ENCODE measurements at places on chromosomes 5 and 9.
A peak's percentile ranks its signal among the peaks of the same experiment; 100 is the strongest.

DNA sequence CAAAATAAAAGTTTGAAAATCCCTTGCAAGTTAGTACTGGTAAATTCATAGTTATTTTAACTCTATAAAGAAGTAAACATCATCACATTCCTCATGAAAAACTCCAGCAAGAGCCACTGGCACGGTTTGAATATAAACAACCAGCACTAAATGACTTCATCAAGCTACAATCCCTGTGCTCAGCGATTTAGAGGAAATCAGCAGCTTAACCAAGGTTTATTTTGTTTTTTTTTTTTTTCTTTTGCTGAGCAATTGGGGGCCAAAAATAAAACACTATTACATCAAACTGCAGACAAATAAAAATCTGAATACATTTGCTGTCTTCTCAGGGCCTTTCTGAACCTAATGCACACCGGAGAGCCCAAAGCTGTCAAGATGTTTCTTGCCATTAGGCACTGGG lies 106.2 kb upstream of the SLC24A2 start:
- DNase-seq, result no peak
- H3K27ac ChIP-seq, result no peak overlapping the region
- H3K36me3 ChIP-seq, result no peaks in the 10 kb centered on the region

DNA sequence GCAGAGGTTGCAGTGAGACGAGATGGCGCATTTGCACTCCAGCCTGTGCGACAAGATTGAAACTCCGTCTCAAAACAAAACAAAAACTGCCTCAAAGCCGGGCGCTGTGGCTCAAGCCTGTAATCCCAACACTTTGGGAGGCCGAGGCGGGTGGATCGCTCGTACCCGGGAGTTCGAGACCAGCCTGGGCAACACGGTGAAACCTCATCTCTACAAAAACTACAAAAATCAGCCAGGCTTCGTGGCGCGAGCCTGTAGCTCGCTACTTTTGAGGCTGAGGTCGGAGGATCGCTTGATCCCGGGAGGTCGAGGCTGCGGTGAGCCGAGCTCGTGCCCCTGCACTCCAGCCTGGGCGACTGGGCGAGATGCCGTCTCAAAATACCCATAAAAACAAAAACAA lies 988 bp downstream of the GFM2 start:
- peak overlapping the region; percentile 94 for H3K4me3 ChIP-seq
- H3K36me3 ChIP-seq, result peaks cover 38% of the 10 kb centered on the region
- DNase-seq, result no peak
- peak overlapping the region; percentile 77 for H3K27ac ChIP-seq
- H3K4me1 ChIP-seq, result peaks cover 22% of the 10 kb centered on the region
- H3K27me3 ChIP-seq, result no peaks in the 10 kb centered on the region

GRCh38 chr5:61329550-61330128 lies 2.4 kb upstream of the ZSWIM6 start:
- H3K4me3 ChIP-seq, result peak overlapping the region; percentile 92
- H3K27ac ChIP-seq, result peak overlapping the region; percentile 86
- peaks cover 23% of the 10 kb centered on the region for H3K4me1 ChIP-seq
- peak; percentile 45 for DNase-seq
- H3K36me3 ChIP-seq, result no peaks in the 10 kb centered on the region

DNA sequence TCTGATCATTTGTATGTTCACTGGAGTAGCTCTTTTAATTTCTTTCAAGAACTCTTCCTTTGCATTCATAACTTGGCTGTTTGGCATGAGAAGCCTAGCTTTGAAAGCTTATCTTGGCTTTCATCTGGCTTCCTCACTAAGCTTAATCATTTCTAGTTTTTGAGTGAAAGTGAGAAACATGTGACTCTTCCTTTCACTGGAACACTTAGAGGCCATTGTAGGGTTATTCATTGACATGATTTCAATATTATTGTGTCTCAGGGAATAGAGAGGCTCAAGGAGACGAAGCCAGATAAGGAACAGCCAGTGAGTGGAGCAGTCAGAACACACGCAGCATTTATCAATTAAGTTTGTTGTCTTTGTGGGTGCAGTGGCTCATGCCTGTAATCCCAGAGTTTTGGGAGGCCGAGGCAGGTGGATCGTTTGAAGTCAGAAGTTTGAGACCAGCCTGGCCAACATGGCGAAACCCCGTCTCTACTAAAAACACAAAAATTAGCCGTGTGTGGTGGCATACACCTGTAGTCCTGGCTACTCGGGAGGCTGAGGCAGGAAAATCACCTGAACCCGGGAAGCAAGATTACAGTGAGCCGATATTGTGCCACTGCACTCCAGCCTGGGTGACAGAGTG lies 98.3 kb downstream of the UGCG start:
- no peaks in the 10 kb centered on the region for H3K36me3 ChIP-seq
- H3K4me1 ChIP-seq, result no peaks in the 10 kb centered on the region
- DNase-seq, result no peak

GRCh38 chr9:35847792-35848572 lies 19.0 kb downstream of the TMEM8B start:
- H3K4me3 ChIP-seq, result no peak overlapping the region
- H3K4me1 ChIP-seq, result no peaks in the 10 kb centered on the region
- no peaks in the 10 kb centered on the region for H3K27me3 ChIP-seq
- DNase-seq, result no peak

GRCh38 chr9:113566712-113567071 lies 103.2 kb downstream of the RGS3 start:
- no peaks in the 10 kb centered on the region for H3K27me3 ChIP-seq
- no peak overlapping the region for H3K4me3 ChIP-seq
- peaks cover 21% of the 10 kb centered on the region for H3K4me1 ChIP-seq
- no peak overlapping the region for H3K27ac ChIP-seq

All from A673 (cell line).